Hepatic stellate cell (primary cell): ENCODE measurements at places on chromosomes 6 and 20.

- no peak for DNase-seq
These were observed 22.5 kb upstream of the PRIM2 start for GRCh38 chr6:57294862-57295445.

DNA sequence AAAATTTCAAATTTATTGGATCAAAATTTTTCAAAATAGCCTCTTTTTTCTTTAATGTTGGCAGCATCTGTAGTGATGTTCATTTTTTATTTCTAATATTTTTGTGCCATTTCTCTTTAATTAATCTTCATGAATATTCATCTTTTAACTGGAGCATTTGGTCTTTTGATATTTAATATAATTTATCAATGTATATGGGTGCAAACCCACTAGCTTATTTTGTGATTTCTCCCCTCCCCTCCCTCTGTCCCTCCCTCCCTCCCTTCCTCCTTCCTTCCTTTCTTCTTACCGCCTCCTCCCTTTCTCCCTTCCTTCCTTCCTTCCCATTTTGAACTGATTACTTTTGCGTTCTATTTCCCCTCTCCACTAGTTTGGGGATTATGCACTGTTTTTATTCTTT, 49.2 kb downstream of the TGM2 start:
- no peak for DNase-seq

DNA sequence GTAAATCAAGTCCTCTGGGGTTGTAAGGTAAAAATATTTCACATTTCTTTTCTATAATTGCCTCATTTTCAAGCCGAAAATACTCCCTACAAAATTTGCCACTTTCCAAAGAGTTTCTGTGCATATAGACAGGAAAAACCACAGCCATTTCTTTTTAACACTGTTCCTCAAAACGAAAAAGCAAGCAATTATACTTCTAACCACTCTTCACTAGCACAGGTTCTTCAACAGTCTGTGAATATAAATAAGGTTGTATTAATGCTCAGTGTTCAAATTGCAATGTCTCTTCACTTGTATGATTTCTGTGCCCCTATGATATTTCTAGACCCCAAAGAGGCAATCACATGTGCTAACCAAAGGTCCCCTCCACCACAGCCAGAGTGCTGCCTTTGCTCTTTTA, 206.0 kb downstream of the SIM1 start:
- no peak for DNase-seq

- DNase-seq: no peak
These were observed 380.9 kb downstream of the UTRN start for GRCh38 chr6:144665932-144666450.
